ENCODE measurements at places on chromosomes 2 and 18.

DNA sequence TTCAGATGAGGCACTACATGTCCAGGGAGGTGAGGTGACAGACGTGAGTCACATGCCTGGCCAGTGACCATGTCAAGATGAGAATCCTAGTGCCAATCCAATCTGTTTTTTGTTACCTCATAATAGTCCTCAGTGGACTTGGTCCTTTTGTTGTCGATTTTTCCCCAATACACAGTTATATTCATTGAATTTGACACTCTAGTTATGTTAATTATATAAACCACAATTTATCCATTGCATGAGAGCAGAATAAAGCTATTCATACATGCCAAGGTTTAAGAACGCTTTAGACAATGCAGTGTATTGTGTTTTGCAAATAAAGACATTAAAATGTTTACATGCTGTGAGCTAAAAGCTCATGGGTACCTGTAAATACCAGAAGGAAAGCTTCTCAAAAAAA lies 21.6 kb upstream of the TMEFF2 start:
- DNase-seq: peak; percentile 45

DNA sequence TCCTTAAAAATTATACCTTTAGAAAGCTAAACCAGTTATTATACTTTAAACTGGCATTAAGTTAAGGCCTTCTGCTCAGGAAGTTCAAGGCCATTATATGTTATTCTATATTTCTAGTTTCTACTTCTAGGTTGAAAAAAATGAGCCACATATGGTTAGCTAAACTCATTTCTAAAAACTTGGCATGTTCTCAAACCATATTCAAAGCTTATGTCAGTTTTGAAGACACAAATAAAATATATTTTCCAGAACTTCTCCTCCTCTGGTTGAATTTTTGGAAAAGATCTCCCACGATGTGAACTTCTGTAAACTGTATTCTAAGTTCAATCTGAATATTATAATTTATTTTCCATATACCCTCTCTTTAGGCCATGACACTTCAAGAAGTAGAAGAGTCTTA lies 103.5 kb downstream of the NYAP2 start:
- no peak for DNase-seq

- no peak for DNase-seq
Observed at GRCh38 chr2:240985881-240986786, 12.3 kb upstream of the SNED1 start.

DNA sequence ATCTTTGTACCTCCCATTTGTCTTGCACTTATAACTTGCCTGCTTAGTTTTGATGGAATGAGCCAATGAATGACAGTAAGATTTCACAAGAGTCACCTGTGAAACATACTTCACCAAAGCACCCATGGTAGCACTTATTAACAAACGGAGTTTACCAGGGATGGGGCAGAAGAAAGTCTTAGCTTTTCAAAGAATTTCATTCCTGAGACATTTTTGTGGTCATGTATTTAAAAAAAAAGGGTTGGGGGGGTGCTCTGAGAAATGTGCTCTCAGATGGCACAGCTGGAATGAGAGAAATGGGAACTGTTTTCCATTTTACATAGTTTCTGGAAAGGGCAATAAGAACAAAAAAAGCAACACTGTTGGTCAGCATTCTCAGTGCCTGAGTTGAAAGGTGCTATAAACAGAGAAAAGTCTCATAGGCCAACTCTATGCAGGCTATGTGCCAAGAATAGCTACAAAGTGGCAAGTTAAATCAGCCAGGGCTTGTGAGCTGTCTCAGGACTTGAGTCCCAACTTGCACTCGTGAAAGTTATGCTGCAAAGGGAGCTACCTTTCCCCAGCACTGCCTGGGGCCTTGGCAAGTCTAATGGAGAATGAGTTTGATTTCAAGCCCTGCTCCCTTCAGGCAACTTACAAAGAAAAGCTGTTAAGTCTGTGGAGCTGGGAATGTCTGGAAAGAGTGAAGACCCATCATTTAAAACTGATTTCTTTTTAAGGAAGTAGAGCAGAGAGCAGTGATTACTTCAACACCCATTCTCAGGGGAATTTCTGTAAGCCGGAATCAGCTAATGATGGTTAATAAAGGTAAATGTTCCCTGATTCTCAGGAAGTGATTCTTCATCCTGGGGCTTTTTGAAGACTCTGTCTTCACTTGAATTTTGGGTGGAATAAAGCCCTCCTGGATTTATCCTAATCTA lies 170.6 kb downstream of the SLC8A1 start:
- no peak for DNase-seq

DNA sequence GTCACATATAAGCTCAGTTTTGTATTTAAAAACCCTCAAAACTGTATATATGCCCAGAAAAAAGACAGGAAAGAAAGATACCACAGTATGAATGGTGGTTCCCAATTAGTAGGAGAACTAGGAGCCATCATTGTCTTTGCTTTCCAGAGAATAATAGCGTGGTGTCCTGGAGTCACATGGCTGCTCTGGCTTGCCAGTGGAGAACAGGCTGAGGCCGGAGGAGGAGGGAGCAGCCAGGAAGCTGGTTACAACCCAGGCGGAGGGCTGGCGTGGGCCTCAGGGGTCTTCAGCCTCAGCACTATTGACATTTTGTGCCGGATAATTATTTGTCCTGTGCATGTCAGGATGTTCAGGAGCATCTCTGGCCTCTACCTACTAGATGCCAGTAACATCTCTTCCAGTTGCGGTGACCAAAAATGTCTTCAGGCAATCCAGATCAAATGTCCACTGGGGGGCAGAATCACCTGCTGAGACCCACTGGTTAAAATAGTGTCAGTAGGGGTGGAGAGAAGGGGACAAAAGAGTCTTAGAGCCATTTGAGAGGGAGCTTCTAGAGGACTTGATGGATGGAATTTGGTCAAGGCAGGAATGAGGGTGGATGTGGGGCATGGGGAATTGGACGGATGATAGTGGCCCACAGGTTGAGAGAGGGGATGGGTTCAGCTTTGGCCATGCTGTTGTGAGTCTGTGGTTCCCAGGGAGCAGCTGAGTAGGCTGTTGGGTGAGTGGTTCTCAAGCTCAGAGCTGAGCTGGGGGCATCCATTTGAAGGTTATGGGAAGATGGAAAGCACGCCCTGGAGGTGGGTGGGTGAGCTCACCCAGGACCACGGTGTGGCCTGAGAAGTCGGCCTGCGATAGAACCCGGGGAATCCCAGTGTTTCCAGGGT lies 144.9 kb downstream of the AGAP1 start:
- peak; percentile 18 for DNase-seq

DNA sequence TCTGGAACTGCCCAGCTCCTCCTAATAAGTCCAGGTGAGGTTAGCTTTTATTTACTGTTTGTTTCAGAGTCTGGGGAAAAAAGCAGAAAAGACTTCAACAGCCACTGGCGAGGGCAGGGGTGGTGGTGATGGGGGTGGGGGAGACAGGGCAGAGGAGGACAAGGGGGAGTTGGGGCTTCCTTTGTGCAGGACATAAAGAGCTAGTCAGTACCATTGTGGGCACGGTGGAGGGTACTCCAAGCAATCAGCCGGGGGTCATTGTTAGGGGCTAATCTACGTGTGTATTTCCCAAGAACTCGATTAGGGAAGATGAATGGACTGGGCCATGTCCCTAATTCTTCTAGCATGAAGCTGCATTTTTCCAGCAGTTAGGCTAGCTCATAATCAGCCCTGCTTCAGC lies 2.8 kb upstream of the RAX start:
- no peak for DNase-seq

GRCh38 chr2:121648206-121649148 lies 785 bp downstream of the CLASP1 start:
- DNase-seq: peak; percentile 34

- no peak for DNase-seq
Observed at GRCh38 chr2:63899639-63900038, 57.9 kb downstream of the UGP2 start.

GRCh38 chr2:205895981-205896655 lies 189.9 kb downstream of the INO80D start:
- DNase-seq: no peak

DNA sequence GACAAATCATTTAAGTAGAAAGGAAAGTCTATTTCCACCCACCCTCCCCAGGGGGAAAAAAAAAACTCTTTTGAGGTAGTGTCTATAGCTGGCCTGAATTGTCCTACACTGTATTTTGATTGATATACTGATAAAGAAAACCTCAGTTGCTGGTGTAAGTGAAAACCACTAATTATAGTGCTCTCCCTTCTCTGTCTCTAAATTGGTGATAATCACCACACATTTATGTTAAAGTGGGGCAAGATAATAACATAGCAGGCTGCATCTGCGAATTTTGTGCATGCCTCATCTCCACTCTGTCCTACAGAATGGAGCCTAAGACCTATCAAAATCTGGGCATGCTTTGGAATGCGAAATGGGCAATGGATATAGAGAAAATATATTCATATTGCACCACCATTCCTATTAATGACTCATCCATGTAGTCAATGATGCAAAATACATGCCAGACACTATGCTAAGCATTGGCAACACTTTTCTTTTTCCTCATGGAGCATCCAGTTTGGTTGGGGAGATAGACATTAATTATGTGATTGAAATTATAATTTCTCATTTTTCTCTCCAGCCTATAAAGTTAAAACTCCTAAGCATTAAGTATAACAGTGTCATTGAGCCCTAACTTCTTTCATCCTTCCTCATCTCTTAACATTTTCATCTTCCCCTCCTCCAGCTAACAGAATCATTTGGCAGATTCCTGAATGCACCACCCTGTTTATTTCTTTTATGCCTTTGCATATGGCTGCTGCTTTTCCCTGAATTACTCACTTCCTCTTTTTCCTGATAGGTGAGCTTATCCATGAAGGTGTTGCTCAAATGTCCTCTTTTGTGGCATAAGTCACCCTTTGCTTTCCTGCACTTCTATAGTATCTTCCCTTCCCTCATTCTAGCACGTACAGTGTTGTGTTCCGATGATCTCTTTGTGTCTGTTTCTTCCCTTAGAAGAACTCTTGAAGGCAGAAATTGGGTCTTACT lies 58.2 kb downstream of the SLC9A2 start:
- DNase-seq: no peak

Data from HAP-1 (cell line).